ENCODE measurements at places on chromosomes 4 and X.

GRCh38 chr4:182805321-182805720, 111.9 kb downstream of the DCTD start:
- DNase-seq = no peak

- no peak for DNase-seq
These were observed 15.2 kb upstream of the FAM120C start for GRCh38 chrX:54198262-54198661.

GRCh38 chr4:120869613-120870278, 52.8 kb downstream of the PRDM5 start:
- DNase-seq = no peak

GRCh38 chr4:80913381-80913780, 117.1 kb upstream of the BMP3 start:
- DNase-seq = no peak

DNA sequence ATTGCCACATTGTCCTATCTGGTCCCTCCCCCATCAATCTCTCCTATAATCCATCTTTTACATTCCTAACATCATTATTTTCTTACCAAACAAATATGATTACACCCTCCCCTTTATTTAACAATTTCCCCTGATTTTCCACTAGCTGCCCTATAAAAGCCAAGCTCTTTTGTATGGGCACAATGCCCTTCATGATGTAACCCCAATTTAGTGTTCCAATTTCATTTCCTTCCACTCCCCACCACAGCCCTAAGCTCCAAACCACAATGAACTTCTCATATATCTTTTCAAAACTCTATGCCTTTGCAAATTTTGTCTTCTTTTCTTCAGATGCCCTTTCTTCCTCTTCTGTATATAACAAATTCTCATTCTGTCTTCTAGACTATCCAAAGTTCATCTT, 39.5 kb upstream of the PTPN13 start:
- DNase-seq = no peak

Data from T-helper 2 cell treated with Interferon-gamma antibody and Interleukin-4, amounts not matched to agents 5 μg/mL and 100 μg/mL, for 36 hours (primary cell).